ENCODE measurements at places on chromosomes 6 and 20.

DNA sequence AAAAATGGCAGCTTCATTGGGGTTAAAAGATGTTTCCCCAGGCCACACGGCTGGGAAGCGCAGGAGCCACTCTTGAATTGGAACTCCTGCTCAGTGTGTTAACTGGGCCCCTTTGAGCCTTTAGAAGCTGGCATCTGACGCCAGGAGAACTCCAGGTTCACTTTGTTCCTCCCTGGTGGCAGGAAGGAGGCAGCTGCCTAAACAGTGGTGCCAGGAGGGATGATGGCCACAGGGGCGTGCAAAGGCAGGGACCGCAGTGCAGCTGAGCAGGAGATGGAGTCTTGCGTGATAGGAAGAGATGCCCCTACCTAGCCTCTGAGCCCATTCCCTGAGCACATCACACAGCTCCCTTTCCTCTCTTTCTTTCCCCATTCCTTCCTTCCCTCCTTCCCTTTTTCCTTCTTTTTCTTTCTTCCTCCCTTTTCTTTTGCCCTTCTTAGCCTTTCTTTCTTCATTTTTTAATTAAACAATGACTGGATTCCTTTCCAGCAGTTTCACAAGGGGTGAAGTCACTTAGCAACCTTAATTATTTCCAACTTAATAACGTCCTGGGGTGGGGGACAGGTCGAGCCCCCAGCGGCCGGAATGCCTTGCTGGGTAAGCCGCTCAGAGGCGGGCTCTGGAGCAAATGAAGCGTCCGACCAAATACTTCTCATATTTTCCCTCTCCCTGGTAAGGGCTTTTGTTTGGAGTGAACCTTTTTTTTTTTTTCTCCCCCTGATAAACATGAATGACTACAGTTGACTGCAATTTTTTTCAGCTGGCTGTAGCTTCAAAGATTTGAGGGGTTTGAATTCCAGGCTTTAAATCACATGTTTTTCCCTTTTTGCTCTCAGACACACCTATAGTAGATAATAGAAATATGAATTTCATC, 20.8 kb upstream of the BMP7 start:
- DNase-seq = no peak

DNA sequence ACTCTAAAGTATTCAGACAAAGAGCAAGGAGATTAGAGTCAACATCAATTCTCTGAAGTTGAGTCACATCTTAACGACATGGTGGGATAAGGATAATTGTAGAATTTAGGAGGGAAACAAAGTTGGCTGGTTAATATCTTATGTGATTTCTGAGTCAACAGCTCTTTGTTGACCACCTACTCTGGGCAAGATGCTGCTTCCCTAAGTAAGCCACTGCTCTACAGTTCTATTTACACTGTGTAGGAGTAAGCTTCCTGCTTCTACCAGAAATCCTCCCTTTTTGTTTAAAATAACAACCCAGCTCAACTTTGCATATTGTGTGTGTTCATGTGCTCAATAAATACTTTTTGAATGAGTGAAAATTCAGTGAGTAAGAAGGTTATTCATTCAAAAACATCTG, 3.1 kb downstream of the HS3ST5 start:
- DNase-seq = no peak

DNA sequence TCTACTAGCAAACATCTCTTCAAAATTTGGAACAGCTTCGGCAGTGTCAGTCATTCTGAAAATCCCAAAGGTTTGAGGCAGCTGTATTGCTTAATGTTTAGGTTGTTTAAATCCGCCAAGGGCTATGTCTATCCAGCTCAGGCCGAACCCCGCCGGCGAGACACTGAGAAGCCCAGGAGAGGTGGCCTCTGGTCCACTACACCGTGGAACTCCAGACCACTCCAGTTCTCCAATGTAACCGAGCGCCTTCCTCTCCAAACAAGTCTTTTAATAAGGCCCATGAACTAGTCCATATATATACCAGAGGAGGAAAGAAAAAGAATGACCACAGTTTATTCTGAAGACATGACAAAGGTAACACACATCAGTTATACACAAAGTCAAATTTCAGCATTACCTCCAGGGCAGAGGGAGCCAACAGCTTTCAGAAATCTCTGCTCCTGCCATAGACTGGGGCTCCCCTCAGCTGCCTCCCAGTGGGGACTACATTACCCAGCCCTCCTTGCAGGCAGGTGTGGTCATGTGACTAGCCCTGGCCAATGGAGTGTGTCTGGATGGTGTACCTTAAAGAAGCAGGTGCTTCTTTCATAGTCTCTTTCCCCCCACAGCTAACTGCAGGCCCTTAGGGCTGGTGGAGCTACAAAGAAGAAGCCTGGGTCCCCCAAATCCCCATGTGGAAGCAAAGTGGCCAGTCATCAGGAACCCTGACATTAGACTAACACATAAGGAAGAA, at the start of gene RAMACL:
Gene RAMACL, minus strand, starts transcription at position 255 of the 733 bp plus-strand sequence. Its CDS starts 201 bp downstream, at position 54.
- DNase-seq = no peak

GRCh38 chr20:60424267-60424902, 466.2 kb downstream of the CDH26 start:
- no peak for DNase-seq

DNA sequence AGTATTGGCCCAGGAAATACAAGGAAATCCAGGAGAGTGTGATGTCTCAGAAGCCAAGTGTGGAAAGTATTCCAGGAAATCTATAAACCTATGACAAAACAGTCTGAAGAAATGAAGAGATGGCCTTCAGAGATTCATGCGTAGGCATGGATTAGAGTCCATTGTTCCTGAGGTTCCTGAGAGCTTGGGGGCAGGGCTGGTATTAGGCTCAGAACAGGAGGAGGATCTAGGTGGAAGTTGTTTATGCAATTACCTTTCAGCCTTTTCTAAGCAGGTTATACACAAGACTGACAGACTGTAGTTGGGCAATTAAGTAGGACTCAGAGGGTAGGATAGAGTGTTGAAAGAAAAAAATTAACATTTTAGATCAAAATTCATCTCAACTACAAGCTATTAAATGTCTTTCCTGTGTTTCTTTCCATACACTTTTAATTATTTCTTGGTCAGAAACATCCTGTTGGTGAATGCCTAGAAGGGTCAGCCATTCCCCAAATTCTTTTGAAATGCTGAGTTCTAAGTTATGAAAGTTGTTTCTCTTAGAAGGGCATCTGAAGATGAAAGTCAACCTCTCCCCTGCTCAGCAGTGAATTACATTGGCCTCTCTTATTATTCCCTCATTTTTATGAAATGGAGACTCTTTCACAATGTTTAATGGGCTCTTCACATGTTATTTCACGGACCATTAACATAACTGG, 201.2 kb upstream of the MYLIP start:
- DNase-seq = no peak

- no peak for DNase-seq
Measured at GRCh38 chr6:112504621-112505020, 157.5 kb downstream of the RFPL4B start.

DNA sequence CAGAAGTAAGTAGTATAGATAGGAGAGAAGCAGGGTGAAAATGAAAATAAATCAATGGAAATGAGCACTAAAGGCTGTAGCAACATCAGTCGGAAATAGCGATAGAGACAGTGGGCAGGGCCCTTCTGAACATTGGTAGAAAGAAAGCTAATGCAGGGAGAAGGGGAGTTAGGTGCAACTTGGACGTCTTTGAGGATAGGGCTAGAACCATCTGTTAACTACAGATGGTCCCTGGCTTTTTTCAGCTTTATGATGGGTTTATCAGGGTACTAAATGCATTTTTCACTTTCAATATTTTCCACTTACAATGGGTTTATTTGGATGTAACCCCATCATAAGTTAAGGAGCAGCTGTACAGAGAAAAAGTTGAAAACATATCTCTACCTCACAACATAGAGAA, 72.8 kb upstream of the CNR1 start:
- DNase-seq = no peak

GRCh38 chr6:46473881-46474280, 17.4 kb downstream of the RCAN2 start:
- no peak for DNase-seq

DNA sequence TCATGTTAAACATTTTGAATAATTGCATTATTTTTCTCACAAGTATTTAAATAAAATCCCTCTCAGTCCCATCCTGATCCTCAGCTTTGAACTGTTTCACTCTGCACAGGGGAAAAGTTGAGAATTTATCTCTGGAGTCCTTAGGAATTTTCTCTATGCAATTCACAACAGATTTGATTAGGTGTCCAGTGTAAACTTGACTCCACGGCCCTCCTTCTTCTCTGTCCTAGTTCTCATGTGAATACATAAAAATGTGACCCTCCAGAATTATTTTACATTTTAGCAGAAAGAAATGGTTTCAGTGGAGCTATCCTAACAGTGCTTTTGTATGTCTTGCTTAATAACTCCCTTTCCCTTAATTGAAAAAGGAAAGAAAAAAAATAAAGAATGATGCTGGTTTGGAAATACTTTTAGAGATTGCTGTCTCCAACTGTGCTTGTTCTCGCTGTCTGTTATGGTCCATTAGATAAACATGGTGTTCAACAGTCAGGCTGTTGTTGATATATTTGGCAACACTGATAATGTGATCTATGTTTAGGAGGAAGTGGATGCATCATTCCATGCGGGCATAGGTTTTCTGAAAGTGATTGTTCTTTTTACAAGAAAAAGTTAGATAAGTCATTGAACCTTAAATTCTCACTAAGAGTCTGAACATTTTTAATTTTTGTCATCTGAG, 599.4 kb upstream of the CITED2 start:
- DNase-seq = no peak

DNA sequence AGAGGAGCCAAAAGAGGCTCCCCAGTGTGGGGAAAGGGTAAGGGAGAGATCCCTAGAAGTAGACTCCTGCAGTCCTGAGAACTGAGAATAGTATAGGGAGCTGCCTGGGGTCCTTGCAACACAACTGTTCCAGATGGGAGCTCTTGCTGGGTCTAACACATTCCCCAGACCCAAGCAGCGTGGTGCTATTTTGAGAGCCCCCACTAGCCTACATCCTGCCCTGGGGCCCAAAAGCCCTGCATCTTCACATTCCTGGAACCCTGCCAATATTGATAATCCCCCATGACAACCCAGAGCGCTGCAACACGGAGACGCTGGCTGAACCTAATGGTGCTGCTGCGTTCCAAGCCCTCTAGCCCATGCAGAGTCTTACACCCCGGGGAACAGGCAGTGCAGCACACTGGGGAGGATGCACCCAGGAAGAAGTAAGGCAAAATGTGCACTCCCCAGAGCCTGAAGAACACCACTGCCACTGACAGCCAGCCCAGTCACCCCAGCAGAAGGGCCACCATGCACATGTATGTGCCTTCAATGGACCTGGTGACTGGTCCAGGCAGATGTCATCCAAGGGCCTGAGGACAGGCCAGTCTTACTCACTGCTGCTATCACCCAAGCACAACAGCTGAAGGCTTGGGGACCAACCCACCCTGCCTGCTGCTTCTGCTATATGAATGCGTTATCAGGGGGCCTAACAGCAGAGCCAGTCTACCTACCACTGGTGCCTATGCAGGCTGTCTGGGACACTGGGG, 7.0 kb upstream of the RNF217 start:
- no peak for DNase-seq

DNA sequence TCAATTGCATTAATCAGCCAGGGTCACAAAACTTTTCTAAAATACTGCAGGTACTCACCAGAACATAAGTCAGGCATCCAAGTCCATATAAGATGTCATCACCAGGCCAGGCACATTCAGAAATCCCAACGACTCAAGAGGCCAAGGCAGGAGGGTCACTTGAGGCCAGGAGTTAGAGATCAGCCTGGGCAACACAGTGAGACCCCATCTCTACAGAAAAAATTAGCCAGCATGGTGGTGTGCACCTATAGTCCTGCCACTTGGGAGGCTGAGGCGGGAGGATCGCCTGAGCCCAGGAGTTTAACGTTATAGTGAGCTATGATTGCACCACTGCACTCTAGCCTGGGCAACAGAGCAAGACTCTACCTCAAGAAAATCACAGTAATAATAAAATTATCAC, 278.4 kb upstream of the PLN start:
- no peak for DNase-seq

- DNase-seq = no peak
Measured at GRCh38 chr6:130460934-130461333, 95.1 kb downstream of the TMEM200A start.

GRCh38 chr20:48025051-48025515, 239.8 kb upstream of the SULF2 start:
- no peak for DNase-seq

DNA sequence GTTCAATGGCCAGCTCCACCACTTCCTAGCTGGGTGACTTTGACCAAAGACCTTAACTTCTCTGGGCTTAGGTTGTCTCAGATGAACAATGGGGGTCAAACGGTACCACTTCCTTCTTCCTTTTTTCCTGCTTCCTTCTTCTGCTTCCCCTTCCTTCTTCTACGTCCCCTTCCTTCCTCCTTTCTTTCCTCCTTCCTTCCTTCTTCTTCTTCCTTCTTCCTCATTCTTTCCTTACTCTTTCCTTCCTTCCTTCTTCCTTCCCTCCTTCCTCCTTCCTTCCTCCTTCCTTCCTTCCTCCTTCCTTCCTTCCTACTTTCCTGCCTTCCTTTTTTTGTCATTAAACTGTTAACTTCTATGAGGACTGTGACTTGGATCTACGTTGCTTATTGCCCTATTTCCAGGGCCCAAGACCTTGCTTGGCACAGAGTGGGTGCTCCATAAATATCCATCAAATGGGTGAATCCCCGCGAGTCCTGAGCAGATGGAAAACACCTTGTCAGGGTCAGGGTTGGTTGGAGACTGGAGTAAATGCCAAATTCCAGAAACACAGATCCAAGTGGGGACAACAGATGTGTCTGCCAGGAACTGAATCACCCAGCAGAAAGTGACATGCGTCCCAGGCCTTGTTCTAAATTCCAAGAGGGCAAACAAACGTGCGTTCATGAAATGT, 243.3 kb downstream of the PREX1 start:
- DNase-seq = no peak

Data from stimulated activated CD8-positive, alpha-beta memory T cell treated with anti-CD3 and anti-CD28 coated beads, Interleukin-15, amount 100 ng/mL, for 4 hours (primary cell).